ENCODE measurements at places on chromosomes 1 and 21.

DNA sequence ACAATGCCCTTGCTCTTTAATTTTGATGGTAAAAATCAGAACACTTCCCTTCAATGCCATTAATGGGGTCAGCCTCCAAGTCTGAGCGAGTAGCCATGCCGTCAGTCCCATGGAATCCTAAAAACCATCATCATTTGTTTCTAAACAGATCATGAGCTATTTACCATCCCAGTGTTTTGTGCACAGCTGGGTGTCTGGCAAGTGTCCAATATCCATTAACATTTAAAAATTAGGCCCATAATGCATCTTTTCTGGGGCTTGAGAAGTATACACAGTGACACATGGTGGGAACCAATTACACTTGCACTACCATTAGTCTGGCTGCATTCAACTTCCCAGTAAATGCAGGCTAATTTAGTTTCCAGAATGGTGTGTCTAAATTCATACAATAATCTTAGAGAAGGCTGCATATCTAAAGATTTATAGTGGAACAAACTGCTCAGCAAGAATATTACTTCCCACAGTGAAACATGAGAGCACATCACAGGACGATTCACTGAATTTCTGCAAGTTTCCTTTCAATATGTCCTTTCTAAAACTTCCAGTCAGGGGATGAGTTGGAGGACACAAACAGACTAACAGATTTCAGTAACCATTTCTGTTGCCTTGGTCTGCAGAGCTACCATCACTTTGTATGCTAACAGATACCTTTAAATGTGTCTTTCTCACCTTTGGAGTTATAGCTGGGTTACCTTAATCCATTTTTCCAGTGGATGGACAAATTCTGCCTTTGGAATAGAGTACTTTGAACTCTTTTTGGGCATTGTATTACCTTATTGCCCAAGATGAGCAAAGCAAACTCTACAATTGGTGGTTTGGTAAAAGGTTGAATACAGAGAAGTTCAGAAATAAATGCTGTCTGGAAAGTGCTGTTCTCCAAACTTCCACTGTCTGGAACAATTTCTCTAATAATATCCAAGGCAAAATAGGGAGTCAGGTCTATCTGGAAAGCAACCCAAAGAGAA, 258.0 kb downstream of the PTBP2 start:
- no peak for DNase-seq

DNA sequence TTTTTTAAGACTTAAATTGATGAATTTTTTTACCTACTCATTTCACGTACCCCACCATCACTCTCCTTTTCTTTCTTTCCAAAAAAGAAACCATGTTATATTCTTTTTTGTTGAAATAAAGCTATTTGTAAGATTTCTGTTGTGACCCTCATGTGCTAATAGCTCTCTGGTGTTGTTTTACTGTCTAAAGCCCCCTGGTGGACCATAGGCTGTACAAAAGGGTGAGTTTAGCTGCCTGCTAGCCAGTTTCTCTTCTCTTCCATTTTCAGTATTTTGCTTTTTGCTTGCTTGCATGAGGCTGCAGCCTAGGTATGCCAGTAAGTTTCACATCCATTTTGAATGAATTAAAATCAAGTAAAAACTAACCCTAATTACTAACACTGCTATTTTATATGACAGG, 15.6 kb upstream of the VAMP3 start:
- DNase-seq = peak; percentile 24

DNA sequence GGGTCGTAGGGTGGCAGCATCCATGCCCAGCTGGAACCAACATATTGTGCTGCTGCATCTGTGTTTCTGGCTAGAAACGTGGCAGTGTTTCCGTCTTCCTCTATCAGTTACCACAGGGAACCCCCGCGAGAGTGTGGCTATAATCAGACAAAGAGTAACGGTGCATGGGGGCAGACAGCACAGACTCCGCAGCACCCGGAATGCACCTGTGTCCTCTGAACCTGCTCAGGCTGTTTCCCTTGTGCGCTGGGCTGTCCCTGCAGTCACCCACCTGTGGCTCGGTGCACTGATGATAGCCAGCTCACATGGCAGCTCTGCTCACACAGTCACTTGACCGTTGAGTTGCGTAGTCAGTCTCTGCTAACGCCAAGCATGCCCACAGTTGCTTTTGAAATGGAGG, 11.4 kb upstream of the PCBP3 start:
- no peak for DNase-seq

DNA sequence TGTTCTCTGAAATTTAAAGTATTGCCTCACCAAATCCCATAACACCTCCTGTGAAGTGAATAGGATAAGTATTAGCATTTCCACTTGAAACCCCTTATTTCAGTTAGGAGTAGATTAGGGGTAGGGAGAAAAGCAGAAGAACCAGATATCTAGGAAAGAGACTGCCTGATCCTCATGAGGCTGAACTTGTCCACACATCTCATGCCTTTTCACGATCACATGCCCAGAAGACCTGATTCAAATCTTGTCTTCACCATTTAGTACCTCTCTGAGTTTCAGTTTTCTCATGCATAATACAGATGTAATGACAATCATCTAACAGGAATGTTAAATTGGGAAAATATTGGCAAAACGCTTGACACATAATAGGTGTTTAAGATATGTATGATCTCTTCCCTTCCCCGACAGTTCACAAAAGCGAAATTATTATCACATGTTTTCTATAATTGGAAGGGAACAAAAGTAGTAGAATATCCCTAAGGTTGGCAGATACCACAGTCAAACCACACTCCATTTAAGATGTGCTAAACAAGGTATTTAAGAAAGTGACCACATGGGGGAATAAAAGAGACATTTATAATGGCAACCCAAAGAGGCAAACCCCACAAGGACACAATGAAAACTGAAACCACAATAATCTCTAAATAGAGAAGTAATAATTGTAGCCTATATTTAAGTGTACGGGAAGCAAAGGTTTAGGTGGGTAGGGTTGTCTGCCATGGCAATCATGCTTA, 25.2 kb downstream of the GFI1 start:
- DNase-seq = peak; percentile 30

- no peak for DNase-seq
Measured at GRCh38 chr1:3399732-3400131, 54.7 kb upstream of the ARHGEF16 start.

DNA sequence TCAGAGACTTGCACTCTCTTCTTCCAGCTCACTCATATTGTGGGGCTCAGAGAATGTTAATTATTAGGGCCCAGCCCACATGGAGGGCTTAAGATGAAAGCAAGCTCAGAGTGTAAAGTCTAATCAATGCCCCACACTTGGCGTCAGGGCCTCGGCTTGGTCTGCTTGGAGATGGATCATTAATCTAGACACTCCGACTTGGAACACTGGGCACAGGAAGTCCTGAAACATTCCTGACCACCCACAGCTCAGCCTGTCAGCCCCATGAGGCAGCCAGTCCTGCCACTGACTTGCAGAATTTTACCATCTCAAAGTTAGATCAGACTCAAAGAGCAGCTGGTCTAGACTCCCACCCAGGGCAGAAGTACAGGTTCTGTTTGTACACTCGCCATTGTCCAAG, 69.8 kb upstream of the TRABD2B start:
- DNase-seq = no peak

DNA sequence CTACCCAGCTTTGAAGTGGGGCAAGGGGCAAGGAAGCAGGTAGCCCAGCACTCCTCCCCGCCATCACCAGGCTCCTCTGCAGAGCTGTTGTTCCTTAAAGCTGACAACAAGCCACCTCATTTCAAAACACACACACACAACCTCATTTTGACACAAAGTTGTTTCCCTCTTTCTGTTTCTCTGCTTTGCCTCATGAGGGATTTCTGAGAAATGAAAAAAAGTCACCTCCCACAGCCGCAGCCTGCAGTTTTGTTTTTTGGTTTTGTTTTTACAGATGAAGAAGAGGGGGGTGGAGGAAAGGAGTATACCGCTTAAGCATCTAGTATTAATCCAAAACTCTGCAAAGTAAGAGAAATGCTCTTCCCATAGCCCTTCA, 12.1 kb downstream of the MCL1 start:
- DNase-seq = no peak

GRCh38 chr1:219041141-219041540, 132.5 kb upstream of the LYPLAL1 start:
- DNase-seq = peak; percentile 53

DNA sequence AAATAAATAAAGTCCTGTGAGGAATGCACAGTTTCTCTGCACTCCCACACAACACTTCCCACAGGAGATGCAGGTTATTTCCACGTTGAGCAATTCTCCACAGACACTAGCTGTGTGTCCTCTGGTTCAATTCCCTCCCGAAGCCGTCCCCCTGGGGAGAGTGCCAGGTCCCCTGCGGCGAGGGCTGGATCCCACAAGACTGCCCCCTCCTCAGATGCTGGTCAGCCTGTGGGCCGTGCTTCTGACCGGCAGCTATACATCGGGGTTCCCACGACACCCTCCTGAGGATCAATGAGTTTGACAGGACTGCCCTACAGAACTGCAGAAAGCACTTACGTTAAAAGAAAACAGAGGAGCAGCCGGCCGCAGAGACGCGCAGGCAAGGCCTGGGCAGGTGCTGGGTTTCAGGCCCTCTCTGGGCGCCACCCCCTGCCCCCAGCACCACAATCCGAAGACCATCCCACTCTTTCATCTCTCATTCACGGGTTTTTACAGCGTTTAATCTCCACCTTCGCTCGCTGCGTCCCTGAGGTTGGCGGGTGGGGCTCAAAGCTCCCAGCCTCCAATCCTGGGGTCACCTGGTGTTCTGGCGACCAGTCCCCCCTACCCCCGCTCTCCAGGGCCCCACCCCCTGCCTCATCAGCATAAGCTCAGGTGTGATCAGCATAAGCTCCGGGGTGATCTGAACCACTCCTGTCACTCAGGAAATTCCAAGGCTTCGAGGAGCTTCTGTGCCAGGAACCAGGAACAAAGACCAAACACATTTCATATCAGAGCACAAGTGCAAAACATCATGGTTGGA, 9.3 kb downstream of the SLC35E2B start:
- no peak for DNase-seq

DNA sequence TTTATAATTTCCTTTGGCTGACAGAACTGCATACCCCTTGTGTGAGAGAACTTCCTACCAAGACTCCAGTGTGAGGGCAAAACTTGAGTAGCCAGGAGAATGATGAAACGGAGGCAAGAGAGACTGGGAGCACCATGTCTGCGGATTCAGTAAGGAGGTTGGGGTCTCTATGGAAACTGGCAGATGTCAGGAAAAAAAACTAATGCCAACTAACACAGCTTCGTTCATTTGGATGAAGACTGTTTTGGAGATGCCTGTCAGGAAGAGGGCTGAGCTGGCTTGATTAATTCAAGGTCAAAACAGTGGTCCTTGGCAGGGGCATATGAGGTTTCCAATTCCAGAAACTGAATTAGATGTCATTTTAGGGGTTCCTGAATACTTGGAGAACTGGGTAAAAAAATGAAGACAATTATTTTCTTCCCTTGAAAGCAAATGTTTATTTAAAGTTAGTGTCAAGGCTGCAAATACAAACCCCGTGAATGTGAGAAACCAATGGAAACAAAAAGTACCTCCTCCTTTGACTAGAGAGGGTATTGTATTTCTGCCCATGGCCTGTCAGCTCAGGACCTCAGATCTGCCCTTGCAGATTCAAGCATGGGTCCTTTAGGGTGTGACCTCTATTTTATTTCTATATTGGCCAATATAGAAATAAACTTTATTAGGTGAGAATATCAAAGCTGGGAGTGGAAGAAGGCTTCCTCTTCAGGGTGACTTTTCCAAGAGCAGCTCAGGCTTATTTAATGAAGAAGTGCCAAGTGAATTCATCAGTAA, 110.5 kb downstream of the MAST2 start:
- no peak for DNase-seq

DNA sequence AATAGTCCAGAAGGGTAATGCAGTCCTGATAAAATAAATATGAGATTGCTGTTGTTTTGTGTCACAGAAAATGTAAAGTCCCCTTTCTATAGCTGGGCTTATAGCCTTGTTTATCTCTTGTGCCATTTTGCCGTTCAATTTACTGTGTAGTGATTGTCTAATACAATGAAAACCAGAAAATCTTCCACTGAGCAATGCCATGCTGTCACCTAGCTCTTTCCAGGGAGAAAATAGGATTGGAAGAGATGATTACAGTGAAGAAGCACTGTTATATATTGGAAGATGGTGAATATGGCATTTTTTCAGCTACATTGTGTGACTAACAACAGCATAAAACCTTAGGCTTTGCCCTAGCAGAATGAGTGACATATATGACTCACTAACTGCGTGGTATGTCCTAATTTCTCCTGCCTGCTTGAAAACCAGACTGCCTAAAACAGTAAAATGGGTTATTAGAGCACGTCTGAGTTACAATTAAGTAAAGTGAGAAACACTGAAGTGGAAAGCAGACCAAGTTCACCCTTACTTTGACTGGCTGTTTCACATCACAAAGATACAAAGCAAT, 332.4 kb upstream of the ZP4 start:
- DNase-seq = peak; percentile 56

DNA sequence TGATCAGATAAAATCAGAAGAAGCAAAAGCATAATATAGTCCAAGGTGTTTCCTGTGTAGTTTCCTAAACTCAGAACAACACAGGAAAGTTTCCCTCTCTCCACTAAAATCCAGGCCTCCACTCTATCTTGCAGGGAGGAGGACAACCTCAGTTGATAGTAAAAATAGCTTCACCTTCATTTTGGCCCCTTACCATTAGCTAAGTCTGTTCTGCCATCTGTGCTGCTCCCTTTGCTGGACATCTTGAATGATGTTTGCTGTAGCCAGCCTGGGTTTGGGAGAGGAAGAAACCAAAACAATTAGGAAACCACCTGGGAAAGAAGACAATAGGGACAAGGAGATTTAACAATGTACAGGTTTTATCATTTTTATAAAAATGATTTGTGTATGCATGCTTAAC, 18.6 kb downstream of the DCAF8 start:
- DNase-seq = no peak

- peak; percentile 82 for DNase-seq
Measured at GRCh38 chr1:24502065-24502708, 449 bp upstream of the RCAN3 start.

- DNase-seq = peak; percentile 47
Measured at GRCh38 chr1:19811206-19811851, 3.8 kb downstream of the RNF186 start.

GRCh38 chr1:51794868-51795267, 83.7 kb downstream of the NRDC start:
- no peak for DNase-seq

- DNase-seq = no peak
Measured at GRCh38 chr1:26239936-26240335, 5.9 kb downstream of the CEP85 start.

DNA sequence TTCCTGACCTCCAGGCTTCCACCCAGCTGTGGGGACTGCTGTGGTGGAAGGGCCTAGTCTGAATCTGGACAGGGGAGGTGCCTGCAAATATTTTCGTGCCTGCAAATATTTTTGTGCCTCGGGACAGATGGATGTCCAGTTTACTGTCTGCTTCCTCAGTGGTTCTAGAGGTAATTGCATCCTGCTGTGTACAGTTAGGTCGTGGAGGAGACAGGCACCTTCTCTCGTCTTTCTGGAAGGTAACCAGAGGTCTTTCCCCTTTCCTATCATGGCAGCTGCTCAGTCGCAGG, 53.8 kb upstream of the TINAGL1 start:
- no peak for DNase-seq

Measured in PC-3 (cell line).